ENCODE measurements at places on chromosomes 6 and 20.

- DNase-seq: no peak
Measured at GRCh38 chr6:125529061-125529460, 220.4 kb upstream of the HEY2 start.

- DNase-seq: no peak
Measured at GRCh38 chr20:25048519-25048952, 9.4 kb downstream of the ACSS1 start.

DNA sequence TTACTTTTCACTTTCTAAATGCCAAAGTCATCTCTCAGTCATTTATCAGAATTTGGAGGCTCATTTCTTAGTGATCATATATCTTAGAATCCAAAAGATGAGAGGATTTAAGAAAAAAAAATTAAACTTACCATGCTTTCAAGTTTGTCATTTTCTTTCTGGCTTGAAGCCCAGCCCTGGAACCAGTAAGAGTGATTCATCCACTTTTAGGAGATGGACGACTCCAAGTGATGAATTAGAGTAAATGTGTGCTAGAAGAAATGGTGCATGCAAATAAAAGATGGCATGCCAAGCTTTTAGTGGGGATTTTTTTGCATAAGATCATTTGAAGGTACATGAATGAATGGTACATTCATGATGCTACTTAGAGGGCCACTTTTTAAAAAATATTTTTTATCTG is 20.1 kb downstream of the PLCB1 start:
- DNase-seq: peak; percentile 52

- DNase-seq: no peak
Measured at GRCh38 chr6:68726337-68726736, 91.3 kb downstream of the ADGRB3 start.

GRCh38 chr6:133101790-133102189 is 139.4 kb upstream of the EYA4 start:
- DNase-seq: peak; percentile 15

DNA sequence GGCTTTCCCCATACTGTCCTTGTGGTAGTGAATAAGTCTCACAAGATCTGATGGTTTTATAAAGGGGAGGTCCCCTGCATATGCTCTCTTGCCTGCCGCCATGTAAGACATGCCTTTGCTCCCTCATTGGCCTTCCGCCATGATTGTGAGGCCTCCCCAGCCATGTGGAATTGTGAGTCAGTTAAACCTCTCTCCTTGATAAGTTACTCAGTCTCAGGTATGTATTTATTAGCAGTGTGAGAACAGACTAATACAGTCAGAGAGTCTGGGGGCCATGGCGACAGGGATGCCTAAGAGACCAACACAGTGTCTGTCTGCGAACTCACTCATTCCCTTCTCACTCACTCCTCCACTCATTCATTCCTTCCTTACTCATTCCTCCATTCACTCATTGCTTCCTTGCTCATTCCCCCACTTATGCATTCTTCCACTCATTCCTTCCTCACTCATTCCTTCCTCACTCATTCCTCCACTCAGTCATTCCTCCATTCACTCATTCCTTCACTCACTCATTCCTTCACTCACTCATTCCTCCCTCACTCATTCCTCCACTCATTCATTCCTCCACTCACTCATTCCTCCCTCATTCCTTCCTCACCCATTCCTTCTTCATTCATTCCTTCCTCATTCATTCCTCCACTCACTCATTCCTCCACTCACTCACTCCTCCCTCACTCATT is 137.5 kb upstream of the AGPAT4 start:
- peak; percentile 33 for DNase-seq

DNA sequence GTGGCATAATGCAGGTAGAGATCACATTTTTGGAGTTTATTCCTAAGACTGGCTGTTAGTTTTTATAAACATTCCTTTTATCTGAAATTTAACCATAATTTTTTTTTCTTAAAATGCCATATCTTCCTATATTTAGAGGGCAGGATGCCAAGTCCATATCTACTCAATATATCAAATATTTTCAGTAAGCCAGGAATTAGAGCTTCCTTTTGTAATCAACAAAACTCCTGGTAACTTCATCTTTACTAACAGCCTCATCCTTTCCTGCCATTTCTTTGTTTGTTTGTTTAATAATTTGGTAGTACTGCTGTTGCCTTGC is 136.3 kb downstream of the OLIG3 start:
- DNase-seq: no peak

DNA sequence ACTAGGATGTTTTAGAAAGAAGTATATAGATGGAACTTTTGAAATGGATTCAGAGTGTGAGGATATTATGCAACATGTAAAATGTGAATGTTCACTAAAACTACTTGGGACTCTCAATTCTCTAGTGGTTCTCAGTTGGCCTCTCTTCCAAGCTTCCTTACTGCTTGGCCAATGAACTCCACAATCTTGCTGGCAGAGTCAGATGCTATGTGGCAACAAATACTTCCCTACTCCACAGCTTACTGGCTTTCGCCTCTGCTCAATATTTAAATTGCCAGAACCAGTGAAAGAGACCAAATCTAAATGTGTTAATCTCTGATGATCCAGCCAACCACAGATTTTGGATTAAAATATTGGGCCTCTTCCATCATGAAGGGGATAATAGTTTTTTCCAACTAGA is 138.4 kb downstream of the HTR1B start:
- no peak for DNase-seq

DNA sequence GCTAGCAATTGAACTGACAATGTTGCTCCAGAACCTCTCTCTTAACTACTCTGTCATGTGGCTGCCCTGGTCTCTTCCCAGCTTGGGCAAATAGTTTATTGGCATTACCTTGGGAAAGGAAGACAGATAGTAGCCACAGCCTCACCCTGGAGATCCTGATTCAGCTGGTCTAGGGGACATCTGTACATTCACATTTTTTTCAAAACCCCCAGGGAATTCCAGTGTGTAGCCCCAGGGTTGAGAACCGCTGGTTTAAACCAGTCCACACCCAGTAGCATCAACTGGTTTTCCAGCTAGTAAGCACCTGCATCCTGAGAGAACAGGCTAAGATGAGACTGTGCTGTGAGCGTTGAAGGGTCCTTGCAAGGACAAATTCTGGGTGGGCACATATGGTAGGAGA is 9.6 kb downstream of the SCUBE3 start:
- DNase-seq: no peak

DNA sequence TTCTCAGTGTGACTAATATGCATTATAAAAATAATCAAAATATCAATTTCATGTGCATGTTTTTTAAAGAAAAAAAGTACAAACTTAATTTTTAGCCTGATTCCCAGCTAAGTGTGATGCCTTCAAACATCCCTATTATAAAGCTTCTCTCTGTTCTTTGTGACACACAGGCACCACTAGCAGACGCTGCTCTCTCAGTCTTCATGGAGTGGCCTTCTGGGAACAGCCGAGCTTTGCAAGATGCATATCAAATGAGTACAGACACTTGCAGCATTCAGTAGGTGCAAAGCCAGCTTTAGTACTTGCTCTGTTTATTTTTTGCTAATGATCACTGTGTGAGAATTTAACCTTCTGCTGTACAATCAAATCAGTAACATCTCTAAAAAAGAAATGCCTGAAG is 340.0 kb downstream of the ADGRB3 start:
- peak; percentile 30 for DNase-seq

DNA sequence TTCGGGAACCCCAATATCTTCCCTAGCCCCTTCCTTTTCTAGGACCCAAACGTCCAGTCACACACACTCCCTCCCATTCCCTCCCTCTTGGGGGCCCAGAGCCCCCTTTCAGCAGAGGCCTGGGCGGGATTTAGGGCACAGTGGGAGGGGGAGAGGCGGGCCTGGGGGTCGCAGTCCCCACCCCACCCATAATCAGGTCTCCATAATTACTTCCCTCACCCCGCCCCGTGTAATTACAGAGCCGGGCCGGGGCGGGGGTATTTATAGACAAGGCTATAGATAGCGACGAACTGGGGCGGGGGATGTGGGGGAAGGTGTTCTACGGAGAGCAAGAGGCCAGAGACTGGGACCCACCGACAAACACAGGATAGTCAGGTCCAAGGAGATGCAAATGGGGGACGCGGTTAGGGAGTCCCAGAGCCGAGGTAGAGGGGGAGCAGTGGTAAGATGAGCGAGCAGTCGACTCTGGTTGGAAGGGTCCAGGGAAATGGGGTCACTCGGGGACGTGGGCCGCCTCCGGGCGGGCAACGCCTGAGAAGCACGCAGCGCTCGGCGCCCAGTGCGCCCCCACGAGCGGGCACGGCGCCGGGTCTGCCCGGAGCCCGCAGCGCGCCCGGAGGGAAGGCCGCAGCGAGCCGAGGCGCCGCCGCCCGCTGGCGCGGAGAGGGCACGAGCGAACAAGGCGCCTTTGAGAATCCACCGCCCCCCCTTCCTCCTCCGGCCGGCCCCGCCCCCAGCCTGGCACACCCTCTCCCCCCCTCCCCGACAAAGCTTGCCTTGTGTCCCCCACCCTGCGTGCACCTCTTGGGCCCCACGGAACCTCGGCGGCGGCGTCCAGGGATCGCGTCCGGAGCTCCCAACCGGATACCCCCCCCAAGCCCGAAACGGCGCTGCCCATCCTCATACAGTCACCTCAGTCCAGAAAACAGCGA is 670 bp upstream of the COL11A2 start:
- no peak for DNase-seq

GRCh38 chr6:152054441-152054840 is 247.0 kb downstream of the ESR1 start:
- peak; percentile 28 for DNase-seq

- DNase-seq: no peak
Measured at GRCh38 chr20:36823121-36823520, 49.6 kb upstream of the DSN1 start.

- DNase-seq: no peak
Measured at GRCh38 chr20:3645309-3646066, 17.7 kb downstream of the GFRA4 start.

DNA sequence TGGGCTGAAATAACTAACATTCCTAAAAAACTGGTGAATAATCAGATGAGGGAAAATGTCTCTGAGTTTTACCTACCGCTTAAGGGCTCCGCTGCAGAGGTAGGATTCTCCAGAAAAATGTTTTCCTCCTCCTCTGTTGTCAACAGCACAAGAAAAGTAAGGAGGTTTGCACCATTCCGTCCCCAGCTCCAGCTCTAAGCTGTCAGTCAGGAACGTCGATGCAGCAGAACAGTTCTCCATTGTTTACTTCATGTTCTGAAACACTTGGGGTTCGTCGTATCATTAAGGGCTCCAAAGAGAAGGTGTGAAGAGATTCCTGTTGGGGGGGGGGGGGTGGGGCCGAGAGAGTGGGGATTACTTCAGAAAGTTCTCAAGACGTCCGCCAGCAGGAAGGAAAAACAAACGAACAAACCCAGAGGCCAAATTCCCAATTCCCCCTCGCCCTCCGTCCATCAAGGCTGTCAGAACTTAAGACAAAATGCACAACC is 734 bp downstream of the MMS22L start:
- peak; percentile 26 for DNase-seq

- no peak for DNase-seq
Measured at GRCh38 chr6:168156742-168157265, 77.8 kb upstream of the FRMD1 start.

- peak; percentile 82 for DNase-seq
Measured at GRCh38 chr6:157325069-157325805, 1.9 kb upstream of the TMEM242 start.

DNA sequence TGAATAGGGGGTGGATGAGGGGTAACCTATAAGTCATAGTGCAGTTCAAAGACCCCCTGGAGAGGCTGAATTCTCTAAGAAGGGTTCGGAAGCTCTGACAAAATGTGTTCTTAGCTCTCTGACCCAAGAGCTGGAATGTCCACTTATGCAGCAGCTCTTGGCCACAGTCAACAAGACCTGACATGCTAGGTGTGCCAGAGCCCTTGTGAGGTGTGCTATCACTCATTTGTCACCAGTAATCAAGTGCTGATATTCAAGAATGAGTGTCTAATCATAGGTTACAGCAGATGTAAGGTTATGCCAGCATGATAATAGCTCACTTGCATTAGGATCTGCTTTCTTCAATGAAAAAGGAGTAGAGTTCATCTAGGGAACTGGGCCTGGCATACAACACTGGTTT is 28.1 kb downstream of the TOMM6 start:
- DNase-seq: no peak

- DNase-seq: no peak
Measured at GRCh38 chr20:858011-858410, 24.5 kb downstream of the FAM110A start.

DNA sequence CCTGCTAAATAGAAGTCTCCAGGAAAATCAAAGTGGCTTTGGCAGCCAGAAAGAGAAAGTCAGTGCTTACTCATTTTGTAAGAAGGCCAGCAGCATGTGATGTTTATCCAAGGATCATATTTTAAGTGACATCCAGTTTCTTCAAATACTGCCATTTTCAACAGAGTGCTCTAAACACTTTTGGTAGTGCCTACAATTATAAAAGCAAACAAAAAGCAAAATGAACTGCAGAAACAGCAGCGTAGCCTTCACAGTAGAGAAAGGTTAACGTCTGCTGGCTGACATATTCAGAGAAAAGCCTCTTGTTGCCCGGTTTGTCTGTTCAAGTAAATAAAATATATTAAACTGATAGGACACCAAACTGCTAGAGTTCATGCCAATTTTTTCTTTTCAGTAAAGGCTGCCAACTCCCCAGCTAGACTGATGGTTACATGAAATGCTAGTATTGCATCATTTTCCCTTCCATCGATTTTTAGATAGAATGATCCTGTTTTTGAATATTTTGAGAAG is 705.7 kb upstream of the SLC35B3 start:
- peak; percentile 9 for DNase-seq

DNA sequence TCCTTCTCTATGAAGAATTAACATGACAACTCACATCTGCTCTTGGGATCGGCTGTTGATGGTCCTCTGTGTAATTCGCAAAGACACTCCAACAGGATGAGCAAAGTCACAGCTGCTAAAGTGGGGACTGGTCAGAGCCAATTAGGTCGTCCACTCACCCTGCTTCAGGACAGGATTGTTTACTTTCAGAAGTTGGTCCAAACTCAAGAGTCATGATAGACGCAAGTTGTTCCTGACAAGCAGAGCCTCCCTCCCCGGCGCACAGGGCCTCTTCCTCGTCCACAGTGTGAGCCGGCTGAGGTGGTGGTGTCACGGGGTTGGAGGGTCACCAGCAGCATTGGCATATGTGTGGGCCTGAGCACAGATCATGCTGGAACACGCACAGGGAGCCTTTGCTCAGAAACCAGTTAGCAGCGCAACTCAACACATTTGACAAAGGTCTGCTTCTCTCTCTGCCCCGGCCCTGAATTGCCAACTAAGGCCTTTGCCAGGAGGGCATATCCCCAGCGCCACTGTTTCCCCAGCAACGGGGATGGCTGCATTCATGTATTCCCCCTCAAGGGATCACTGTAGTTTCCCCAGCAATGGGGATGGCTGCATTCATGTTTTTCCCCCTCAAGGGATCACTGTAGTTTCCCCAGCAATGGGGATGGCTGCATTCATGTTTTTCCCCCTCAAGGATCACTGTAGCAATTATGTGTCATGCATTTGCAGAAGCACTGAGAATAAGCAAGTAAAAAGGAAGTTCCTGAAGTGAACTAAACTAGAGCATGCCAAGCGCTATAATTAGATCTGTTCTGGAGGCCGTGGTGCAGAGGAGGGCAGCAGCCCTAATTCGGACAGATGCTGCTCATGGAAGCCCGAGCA is 111.7 kb downstream of the THBS2 start:
- no peak for DNase-seq

GRCh38 chr20:46375771-46376170 is 30.6 kb downstream of the ELMO2 start:
- peak; percentile 35 for DNase-seq

GRCh38 chr6:121584586-121585369 is 149.3 kb downstream of the GJA1 start:
- peak; percentile 79 for DNase-seq

- DNase-seq: peak; percentile 73
Measured at GRCh38 chr20:37071481-37071911, 24.3 kb downstream of the RBL1 start.

GRCh38 chr20:64188682-64189529 is 24.7 kb downstream of the MYT1 start:
- peak; percentile 34 for DNase-seq
